ENCODE measurements at places on chromosomes 3 and 15. TPM values are rescaled to one million over a fixed set of nuclear protein-coding genes. Genes with fewer than 3 reads are reported as not detected.
A peak's percentile ranks its signal among the peaks of the same experiment; 100 is the strongest.

- DNase-seq, result no peak
These were observed 97.3 kb downstream of the DAPK2 start for GRCh38 chr15:63948971-63949370.

DNA sequence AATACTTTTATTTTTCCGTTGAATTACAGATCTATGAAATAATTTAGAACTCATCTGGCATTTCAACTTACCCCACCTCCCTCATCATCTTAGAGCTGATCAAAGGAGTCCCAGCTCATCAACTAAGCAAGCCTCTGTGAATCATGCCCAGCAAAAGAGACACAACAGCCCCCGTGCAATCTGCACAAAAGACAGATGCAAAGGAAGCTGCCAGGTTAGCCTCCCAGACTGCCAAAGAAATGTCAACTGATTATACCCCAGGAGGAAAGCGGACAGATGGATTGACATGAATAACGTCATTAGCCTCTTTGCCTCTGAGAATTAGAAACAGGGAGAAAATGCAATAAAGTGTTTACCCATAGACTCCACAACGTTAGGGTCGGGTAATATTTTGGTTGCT lies 75.0 kb downstream of the GABRB3 start:
- no peak for DNase-seq

- no peak for DNase-seq
These were observed 51.0 kb downstream of the MCF2L2 start for GRCh38 chr3:183377307-183377959.

DNA sequence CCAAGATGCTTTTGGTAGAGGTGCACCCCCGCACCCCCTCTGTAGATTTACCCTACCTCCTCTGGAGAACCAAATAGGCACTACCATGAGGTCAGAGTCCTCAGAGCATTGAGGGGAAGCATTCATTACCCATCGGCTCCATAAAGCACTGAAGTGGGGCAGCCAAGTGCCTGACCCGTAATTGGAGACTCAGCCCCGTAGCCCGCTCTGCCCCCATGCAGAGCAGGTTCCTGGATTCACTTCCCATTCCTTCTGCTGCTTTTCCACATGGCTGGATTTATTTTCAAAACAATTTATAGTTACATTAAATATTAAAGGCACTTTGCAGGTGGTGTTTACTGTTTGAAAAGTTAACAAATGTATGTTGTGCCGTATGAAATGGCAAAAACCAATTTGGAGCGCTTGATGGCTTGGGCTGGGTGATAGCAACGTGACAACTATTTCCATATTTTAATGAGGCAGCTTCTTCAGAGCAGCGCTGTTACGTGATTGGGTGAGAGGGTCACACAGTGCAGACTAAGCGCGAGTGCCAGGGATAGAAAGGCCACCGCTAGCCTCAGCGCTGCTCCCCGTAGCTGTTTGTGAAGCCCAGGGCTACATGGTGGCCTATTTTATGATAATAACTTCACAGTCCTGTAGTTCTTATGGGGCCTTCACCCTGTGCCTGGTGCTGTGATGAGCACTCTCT lies 373.8 kb upstream of the PROK2 start:
- no peak for DNase-seq

- DNase-seq, result no peak
These were observed at the start of gene CCR5 for GRCh38 chr3:46370839-46371518. CCR5 (plus strand) TSS chr3:46370946; CDS start chr3:46372903, 1,957 bp downstream.

DNA sequence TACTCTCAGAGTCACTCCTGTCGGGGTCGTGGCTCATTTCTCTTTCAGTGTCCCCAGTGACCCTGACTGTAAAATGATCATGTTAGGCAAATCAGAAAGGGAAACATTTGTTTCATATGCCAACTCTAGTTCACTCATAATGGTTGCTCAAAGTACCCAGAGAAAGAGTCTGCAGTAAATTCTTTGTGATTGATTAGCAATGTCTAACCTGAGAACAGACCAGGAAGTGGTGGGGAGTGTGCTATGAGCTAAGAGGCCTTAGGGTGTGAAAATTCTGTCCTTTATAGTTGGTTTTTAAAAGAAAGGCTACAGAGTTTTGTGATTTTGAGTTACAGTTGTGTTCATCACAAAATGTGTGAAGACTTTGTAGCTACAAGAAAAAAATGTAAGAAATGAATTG lies 108.9 kb downstream of the EDEM1 start:
- no peak for DNase-seq

- no peak for DNase-seq
These were observed 92.1 kb downstream of the SLC49A4 start for GRCh38 chr3:122886946-122887345.

DNA sequence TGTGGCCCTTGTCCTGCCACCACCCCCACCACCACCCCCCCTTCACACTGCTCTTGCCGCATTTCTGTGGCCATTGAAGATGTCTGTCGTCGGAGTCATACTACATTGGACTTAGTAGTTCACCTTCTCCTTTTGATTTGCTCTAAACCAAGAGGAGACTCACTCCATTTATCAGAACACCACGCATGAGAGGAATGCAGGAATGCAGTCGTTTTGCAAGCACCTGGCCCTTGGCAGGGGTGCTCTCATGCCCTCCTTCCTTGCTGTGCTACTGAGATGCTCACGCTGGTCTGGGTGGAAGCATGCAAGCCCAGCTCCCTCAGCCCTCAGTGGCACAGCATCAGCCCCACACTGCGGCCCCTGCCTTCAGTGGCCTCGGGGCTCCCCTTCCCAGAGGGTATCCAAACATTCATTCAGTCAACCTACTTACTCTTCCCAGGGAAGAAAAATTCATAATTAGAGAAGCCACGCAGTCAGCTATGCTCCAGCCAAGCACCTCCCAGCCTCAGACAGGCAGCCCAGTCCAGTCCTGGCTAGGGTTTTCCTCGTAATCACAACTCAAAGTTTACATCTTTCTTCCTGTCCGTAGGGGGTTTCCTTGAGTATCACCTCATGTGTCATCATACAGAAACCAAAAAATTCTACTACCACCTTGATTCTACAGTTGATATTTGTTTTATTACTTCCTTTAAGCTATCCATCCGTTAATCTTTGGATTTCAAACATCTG lies 520.0 kb downstream of the GABRG3 start:
- DNase-seq, result no peak

DNA sequence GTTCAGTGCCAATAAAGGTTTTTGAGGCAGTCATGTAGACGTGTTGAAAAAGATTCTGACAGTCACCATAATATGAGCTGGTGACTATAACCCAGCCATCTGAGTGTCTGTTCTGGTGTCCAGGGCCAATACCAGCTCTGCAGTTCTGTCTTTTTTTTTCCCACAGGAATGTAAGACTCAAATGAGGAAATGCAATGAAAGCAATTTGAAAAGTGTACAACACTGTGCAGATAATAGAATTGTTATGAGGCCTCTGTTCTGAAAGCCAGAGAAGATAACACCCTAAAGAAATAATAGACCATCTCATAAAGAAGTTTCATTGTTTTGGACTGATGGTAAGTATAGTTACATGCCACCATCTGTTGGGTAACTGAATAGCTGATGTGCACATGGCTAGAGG lies 57.1 kb downstream of the CLDN1 start:
- DNase-seq, result no peak

DNA sequence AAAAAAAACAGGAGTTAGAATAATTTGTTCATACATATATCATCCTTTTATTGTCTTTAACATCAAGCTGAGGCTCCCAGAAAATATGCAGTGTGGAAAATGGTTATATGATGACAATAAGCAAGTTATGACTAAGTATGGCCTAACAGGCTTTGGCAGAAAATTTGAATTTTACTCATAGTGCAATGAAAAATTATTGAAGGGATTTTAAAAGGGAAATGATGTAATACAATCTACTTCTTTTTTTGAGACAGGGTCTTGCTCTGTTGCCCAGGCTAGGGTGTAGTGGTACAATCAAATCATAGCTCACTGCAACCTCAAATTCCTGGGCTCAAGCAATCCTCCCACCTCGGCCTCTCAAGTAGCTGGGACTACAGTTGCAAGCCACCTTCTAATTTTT lies 78.7 kb downstream of the FAIM start:
- DNase-seq, result no peak

GRCh38 chr3:48429960-48430707 lies at the start of gene PLXNB1:
PLXNB1 (minus strand) TSS chr3:48430086; CDS start chr3:48424611, 5,475 bp downstream.
- DNase-seq, result peak; percentile 95

Gene ERC2
- not detected for total RNA-seq

Gene SLC41A3
- 51.0 TPM for total RNA-seq

Gene C3orf20
- total RNA-seq, result not detected

Gene ABTB1
- 22.0 TPM for total RNA-seq

Gene PIGBOS1
- 11.6 TPM for total RNA-seq

Gene FBXL2
- total RNA-seq, result 15.2 TPM

Gene C3orf22
- not detected for total RNA-seq

Gene CNTN4
- 29.6 TPM for total RNA-seq

Gene EOMES
- total RNA-seq, result 0.58 TPM

Gene ELL3
- 131 TPM for total RNA-seq
